Nephron progenitor cell (in vitro differentiated cells): ENCODE measurements at places on chromosomes 1 and 21.
A peak's percentile ranks its signal among the peaks of the same experiment; 100 is the strongest.

DNA sequence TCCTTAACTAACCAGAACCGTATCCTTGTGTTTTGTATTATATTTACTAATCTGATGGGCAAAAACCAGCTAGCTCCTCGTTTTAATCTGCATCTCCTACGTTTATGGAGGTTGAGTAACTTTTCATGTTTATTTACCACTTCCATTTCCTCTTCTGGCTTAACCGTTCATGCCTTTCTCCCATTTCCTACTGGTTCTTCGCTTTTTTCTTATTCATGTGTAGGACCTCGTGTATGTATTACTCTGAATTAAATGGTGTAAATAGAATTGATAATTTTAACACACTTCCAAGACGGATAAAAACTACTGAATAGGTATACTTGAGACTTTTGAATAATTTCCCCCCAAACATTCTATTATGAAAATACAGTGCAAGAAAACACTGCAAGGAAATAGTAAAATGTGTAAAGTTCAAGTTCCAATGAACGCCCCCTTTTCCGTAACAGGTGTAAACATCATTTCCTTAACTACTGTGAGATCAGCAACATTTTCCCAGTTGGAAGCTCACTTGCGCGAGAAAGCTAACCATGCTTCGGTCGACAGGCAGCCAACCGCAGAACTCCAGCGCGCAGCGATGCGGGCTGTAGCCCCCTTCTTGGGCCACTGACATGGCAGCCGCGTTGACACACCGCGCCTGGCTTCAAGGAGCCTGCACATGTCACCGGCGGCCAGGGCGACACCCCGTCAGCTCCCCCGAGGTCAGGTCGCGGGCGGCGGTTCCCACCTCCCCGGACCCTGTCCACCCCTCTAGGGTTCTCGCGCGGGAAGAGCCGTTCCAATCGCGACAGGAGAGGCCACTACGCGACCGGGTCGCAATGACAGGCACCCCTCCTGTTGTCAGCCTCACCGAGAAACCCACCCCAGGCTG is 816 bp downstream of the EDEM3 start:
- DNase-seq = peak; percentile 69

DNA sequence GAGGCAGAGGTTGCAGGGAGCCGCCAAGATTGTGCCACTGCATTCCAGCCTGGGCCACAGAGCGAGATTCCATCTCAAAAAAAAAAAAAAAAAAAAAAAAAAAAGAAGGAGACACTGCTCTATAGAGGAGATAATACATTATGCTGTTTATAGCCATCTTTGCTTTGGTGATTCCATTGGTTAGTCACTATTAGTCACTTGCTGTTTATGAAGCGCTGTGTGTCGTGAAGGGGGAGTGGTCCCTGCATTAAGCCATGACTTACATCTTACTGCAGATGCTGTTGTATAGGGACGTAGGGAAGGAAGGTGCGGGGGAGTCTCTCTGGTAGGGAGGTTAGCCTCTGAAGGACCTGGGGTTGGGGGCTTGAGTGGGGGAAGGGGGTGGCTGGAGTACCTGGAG is 48.3 kb downstream of the HUNK start:
- no peak for DNase-seq

DNA sequence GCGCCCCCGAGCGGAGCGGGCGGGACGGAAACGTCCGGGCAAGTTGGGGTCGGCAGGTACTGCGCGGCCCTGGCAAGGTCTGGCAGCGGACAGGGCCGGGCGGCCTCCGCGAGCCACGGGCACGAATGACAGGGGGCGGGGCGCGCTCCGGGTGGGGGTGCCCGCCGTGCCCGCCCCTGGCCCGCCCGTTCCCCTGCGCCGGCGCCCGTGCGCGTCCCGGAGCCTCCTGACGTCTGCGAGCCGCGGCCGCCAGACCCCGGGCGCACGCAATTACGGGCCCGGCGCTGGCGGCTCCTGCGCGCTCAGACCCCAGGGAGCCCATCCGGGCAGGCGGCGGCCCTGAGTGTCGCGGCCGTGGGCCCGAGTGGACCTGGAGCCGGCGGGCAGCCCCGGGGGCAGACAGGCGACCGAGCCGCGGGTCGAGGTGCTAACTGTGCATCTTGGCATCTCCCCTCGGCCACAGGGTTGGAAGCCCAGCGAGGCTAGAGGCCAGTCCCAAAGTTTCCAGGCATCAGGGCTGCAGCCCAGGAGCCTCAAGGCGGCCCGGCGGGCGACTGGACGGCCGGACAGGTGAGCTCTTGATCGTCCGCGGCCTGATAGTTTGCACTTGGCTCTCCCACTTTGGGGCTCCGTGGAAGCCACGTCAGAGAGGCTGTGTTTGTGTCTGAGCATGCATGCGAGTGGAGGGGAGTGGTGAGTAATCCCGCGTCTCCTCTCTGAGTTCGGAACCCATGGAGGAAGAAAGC is 918 bp downstream of the MIB2 start:
- DNase-seq = peak; percentile 70

GRCh38 chr1:234901491-234902049 is 227.1 kb downstream of the TOMM20 start:
- DNase-seq = no peak

- DNase-seq = no peak
These were observed 118.6 kb downstream of the NR5A2 start for GRCh38 chr1:200146100-200146499.

DNA sequence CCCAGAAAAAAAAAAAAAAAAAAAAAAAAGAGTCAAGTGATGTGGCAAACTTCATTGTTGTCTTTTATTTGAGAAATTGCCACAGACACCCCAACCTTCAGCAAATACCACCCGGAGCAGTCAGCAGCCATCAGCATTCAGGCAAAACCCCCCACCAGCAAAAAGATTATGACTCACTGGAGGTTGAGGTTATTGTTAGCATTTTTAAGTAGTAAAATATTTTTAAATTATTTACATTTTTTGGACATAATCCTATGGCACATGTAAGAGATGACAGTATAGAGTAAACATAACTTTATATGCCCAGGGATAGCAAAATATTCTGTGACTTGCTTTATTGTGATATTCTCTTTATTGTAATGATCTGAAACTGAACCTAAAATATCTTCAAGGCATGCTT is 95.6 kb downstream of the CENPF start:
- DNase-seq = no peak

DNA sequence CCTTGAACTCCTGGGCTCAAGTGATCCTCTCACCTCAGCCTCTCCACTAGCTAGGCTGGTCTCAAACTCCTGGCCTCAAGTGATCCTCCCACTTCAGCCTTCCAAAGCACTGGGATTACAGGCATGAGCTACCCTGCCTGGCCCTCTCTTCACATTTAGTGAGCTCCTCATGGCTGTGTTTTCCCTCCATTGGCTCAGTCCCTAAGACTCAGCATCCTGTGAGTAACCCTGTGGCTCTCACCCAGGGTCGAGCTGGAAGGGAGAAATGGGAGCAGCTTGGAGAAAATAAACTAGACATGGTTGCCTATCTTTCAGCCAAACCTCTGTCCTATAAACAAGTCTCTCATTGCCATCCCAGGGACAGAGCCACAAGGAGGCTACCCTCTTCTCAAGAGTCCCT is 17.5 kb downstream of the NCF2 start:
- no peak for DNase-seq

- DNase-seq = peak; percentile 9
These were observed 54.5 kb downstream of the PAPPA2 start for GRCh38 chr1:176517484-176517883.

DNA sequence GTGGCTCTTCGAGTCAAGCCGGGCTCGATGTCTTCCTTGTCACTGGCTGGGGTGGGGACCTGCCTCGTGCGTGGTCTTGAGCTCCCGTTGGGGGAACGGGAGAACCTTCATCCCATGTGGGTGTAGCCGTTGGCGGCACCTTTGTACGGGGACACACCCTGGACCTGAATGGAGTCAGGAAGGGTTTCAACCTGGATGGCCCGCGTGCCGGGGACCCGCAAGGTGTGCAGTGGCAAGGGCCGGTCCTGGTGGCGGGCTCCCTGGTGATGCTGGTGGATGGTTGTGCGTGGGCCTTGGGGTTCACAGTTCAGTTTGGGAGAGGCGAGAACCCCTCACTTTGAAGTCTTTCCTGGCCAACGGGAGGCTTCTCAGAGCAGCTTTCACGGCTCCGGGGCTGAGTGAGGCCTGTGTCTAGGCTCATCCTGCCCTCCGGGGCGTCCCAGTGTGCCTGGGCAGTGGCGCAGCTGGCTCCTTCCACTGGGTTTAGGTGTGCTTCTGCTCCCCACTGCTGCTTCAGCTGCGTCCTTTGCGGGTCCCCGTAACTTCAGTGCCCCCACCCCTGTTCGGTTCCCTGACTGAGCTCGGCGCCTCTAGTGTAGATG is 11.4 kb downstream of the SKI start:
- DNase-seq = no peak

- DNase-seq = no peak
These were observed 214.8 kb downstream of the RERE start for GRCh38 chr1:8602471-8603219.

DNA sequence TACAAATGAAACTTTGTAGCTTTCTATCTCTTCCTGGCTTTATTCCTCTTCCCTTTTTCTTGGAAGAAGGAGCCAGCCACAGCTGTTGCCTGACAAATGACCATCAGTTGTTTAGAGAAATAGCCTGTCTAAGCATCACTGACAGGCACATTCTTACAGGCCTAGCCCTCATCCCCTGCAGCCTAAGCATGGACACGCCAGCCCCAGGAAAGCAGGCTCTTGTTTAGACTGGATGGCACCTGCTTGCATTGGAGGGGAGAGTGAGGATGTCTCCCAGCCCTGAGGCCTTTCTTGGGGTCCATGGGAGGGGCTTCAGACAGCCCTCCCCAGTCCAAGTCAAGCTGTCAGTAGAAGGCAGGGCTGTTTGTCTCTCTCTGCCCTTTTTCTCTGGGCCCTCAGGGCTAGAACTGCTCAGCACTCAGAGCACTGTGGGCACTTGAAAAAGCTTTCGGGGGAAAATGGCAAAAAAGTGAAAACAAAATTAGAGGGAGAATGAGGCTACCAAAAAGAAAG is 282.5 kb upstream of the PLXNA2 start:
- DNase-seq = no peak

DNA sequence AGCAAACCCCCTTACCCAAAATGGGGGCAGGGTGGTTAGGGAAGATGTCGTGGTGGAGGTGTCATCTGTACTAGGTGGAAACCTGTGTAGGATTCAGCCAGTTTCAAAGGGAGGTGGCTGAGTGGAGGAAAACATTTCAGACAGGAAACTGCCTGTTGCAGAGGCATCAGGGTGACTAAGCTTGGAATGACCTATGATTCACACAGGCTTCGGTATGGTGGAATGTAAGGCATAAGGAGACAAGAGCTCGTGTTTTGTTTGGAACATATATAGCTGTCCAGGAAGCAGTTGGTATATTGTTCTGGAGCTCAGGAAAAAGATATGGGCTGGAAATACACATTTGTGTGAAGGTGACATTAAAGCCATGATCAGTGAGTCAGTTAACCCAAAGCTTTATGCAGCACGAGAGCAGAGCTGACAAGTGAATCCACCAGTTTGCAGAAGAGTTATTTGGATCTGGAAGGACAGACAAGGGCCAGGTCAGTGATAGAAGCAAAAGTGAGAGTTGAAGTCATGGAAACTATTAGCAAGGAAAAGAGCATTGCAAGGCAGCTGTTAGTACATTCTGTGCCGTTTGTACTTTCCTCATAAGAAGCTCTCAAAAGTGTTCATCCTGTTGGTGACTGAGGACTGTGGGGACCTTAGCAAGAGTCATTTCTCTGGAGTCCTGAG is 12.2 kb downstream of the UTP25 start:
- no peak for DNase-seq

DNA sequence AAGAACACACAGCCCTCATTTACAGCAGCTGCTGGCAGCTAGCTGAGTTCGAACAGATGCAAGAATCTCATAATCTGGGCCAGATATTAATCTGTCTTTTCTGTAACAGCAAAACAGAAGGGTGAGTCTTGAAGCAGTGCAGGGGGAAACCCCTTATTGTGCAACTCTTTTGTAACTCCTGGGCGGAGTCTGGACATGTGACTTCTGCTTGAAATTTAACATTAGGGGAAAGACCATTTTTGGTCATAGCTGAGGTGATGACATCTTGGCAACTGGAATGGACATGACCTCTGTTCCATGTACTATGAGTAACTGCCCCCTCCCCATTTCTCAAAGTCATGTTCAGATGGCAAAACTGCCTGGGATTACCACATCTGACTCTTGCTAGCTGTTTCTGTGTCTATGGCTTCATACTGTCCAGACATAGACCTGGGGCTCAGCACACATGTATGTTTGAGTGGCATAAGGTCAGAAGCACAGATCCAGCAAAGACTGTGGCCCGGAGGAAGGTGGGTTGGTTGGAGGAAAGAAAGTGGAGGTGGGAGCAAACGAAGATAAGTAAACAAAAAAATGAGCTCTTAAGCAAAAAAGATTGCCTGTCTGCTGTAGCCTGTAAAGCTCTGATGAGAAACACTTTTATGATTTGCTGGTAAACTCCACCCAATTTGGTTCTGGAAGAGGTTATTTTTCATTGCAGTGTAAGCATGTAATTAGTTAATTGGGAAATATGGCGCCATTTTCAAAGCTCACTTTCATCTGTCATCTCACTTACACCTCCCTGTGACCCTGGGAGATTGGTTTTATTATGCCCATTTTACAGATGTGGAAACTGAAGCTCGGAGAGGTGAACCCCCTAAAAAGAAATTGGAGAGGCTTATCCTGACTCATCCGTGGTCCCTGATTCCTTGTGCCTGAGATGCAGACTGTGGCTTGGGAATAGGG is 26.1 kb downstream of the ETS2 start:
- no peak for DNase-seq

GRCh38 chr1:186985889-186986491 is 157.2 kb downstream of the PLA2G4A start:
- peak; percentile 15 for DNase-seq

DNA sequence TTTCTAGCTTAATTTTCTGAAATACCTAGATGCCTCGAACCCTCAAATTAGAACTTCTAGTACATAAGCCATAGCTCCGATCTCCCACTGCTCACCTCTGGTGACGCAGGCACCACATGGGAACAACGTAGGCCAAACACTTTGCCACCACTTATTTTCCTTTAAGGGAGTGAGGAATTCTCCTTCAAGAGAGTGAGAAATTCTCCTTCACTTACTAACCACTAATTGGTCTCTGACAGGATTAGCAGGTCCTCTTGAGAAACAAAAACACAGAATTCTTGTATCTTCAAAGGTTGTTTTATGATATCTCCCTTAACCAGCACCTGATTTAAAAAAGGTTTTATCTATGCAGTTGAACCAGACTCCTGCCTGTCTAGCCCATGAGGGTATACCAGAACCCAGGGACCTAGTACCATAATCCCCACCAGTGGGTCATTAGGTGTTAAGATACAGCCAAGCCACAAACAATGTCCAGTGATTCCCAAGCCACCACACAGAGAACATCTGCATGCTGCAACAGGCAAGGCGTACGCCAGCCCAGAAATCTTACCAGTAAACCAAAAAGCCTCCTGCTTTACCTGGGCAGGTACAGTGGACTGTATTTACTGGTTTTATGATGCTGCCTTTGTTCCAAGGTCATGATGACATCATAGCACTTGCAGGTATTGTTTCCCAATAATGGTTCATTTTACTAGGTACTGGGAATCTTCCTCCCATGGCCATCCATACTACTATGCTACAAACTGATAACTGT is 20.3 kb upstream of the CXADR start:
- no peak for DNase-seq

GRCh38 chr1:169859001-169859400 is 34.7 kb downstream of the SCYL3 start:
- no peak for DNase-seq

- DNase-seq = no peak
These were observed 9.2 kb downstream of the POU2F1 start for GRCh38 chr1:167229719-167230385.
